LNCaP clone FGC (cell line): ENCODE measurements at places on chromosomes 3 and 15.

DNA sequence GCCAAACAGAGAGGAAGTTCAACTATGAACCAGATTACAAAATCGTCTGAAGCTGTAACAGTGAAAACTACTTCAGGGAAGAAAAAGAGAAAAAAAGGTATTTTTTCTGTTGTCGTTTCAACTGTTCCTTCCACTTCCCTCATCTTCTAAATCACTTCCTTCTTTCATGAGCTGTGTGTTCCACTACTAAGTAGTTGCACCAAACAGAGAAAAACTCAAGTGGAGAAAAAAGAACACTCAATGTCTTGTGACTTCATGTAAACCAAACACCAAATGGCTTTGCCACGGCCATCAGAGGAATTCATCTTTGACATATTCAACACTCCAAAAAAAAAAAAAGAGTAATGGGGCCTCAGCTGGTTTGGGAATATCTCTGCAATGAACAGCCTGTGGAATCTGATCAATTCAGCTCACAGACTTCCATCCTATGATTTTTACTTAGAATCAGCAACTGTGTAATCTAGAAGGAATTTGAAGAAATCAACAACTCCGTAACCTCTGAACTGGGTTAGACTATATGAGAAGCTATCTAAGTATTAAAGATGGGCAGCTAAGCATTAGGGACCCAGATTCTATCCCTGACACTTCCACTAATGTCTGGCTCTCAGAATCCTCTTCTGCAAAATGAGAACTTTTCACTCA is 47.5 kb upstream of the RNF7 start:
- DNase-seq: no peak

GRCh38 chr15:38080651-38081275 is 146.3 kb downstream of the TMCO5A start:
- DNase-seq: no peak

GRCh38 chr15:88690331-88690730 is 51.5 kb downstream of the ISG20 start:
- DNase-seq: no peak

DNA sequence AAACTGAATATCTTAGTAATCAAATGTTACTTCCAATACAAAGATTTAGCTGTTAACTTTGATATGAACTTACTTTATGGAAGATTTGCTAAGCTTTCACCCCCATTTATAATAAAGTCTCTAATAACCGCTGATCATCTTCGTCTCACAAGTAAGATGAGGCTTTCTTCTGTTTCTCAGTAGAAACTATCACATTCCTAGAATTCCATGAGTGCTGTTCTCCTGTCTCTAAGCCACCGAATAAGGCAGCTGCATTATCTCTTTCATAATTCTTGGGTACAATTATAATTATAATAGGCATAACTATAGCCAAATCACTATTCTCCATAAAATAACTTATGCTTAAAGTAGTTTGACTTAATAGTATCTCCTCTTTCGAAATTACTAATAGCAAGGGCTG is 18.3 kb upstream of the SETMAR start:
- DNase-seq: no peak

- no peak for DNase-seq
Measured at GRCh38 chr3:94616833-94617232, 554.0 kb downstream of the NSUN3 start.

GRCh38 chr3:136437043-136437442 is 186.9 kb downstream of the PCCB start:
- no peak for DNase-seq

GRCh38 chr3:63095-63765 is 133.3 kb upstream of the CHL1 start:
- DNase-seq: no peak

DNA sequence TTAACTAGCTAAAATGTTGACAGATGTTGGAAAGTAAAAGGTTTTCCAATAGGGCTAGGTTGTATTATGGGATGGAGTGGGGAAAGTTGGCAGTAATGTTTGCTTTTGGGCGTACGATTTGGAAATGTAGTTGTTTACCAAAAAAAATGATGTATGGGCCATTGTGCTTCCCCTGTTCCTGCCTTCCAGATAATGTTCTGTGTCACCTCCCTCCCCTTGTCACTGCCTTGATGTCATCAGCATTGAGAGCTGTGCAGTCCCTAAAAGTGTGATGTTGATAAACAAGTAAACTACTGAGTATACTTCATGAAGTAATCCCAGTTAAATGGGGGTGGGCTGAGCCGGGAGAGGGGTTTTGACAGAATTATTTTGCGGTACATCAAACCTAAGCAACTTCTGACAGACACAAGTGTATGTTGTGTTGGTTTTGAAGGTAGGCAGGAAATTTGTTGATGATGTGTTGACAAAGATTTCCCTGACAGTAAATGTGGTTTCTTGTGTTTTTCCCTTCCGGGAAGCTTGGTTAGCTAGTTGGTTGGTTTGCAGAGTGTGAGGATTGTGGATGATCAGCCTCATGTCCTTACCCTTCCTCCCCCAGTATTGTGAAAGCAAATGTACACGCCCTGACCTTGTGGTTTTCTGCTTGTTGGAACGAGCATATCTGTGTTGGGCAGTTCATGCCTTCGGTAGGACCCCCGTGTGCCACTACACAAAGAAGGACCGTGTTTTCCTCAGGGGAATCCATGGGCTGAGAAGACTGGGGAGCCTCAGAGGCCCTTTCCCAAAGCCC is 87.3 kb downstream of the PGPEP1L start:
- no peak for DNase-seq

GRCh38 chr15:66044837-66045236 is 175.5 kb downstream of the RAB11A start:
- no peak for DNase-seq
